ENCODE measurements at places on chromosomes 4 and X.

DNA sequence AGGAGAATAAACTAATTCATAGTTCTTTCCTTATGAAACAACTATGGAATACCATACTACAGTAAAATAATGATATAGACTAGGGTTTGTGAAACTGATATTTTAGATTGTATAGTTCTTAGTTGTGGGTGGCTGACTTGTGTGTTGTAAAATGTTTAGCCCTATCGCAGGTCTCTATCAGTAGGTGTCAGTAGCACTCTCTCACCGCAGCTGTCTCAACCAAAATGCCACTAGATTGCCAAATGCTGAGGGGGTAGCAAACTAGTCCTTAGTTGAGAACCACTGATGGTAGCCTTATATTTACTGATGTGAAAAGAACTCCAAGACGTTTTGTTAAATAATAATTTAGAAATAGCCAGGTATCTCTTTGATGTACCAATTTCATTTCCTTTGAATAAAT, 48.1 kb downstream of the RHOXF2B start:
- no peak for DNase-seq
- no peak overlapping the region for H3K27ac ChIP-seq
- H3K27me3 ChIP-seq = no peaks in the 10 kb centered on the region
- H3K4me1 ChIP-seq = peaks cover 4% of the 10 kb centered on the region

GRCh38 chr4:93841803-93842345, 13.3 kb downstream of the ATOH1 start:
- H3K27ac ChIP-seq = no peak overlapping the region
- H3K36me3 ChIP-seq = no peaks in the 10 kb centered on the region
- no peak overlapping the region for H3K4me3 ChIP-seq

GRCh38 chr4:70313736-70314135, 21.0 kb upstream of the CABS1 start:
- H3K4me1 ChIP-seq = no peaks in the 10 kb centered on the region
- DNase-seq = no peak
- H3K27me3 ChIP-seq = no peaks in the 10 kb centered on the region
- no peak overlapping the region for H3K27ac ChIP-seq

DNA sequence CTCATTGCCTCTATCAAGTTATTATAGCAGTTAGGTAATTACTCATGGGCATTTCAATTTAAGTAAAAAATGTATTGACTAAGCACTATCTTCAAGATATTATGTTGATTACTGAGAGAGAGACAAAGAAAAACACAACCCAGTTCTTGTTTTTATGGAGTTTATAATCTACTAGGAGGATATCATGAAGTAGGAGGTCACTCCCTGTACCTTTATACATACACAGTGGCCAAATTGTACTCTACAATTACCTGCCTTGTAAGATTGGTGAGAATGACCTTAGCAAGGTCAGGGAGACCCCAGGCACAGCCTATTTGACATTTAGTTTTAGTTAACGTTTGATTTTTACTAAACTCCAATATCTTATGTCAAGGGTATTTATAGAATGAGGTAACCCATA, 5.5 kb downstream of the HPGD start:
- H3K27ac ChIP-seq = no peak overlapping the region
- no peak for DNase-seq
- H3K27me3 ChIP-seq = peaks cover 3% of the 10 kb centered on the region
- H3K4me1 ChIP-seq = peaks cover 4% of the 10 kb centered on the region

GRCh38 chrX:136227074-136227473, 24.1 kb downstream of the MAP7D3 start:
- H3K4me1 ChIP-seq = peaks cover 16% of the 10 kb centered on the region
- H3K27ac ChIP-seq = no peak overlapping the region
- no peak overlapping the region for H3K4me3 ChIP-seq
- no peak for DNase-seq
- H3K27me3 ChIP-seq = no peaks in the 10 kb centered on the region

DNA sequence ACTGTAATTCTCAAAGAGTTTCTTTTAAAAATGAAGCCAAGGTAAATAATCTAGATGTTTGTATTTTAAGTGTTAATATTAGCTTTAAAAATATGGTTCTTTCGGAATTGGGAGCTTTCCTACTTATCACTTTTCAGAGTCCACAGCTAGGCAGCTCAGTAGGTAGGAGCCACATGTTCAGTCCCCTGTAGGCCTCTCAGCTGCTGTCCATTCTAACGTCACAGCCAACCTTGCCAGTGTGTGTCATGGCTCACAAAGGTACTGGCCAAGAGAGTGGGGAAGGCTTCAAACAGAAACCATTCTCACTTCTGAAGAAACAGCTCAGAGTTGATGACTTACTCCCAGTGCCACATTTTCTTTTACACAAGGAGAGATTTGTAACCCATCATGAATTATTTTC, 50.0 kb upstream of the BRS3 start:
- H3K36me3 ChIP-seq = no peaks in the 10 kb centered on the region
- H3K27me3 ChIP-seq = no peaks in the 10 kb centered on the region
- H3K27ac ChIP-seq = no peak overlapping the region
- H3K4me1 ChIP-seq = no peaks in the 10 kb centered on the region
- H3K4me3 ChIP-seq = no peak overlapping the region

DNA sequence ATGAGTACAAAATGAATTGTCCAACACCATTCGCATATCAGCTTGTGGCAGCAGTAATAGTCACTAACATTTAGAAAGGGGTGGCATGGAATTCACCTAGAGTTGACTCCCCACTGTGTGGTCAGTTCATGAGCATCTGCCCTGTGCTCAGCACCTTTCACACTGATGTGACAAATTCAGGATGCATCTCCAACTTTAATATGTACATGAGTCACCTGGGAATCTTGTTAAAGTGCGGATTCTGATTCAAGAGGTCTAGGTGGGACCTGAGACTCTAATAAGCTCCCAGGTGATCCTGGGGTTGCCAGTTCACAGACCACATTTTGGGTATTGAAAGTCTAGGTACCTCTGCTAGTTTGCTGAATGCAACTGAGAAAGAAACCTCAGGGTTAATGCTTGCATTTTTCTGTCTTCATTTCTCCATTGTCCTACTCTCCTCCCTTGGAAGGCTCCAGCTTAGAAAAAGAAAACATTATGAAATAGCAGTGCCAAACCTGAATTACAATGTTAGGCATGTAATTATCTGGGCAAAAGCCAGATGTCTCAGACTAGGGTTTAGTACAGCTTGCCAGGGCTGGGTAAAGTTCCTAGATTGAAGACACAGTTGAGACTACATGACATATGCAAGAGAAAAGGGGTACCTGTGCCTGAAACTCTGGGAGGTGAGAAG, 32.7 kb downstream of the TMSB4X start:
- peaks cover 5% of the 10 kb centered on the region for H3K27me3 ChIP-seq
- no peaks in the 10 kb centered on the region for H3K36me3 ChIP-seq
- H3K27ac ChIP-seq = no peak overlapping the region
- no peak for DNase-seq

DNA sequence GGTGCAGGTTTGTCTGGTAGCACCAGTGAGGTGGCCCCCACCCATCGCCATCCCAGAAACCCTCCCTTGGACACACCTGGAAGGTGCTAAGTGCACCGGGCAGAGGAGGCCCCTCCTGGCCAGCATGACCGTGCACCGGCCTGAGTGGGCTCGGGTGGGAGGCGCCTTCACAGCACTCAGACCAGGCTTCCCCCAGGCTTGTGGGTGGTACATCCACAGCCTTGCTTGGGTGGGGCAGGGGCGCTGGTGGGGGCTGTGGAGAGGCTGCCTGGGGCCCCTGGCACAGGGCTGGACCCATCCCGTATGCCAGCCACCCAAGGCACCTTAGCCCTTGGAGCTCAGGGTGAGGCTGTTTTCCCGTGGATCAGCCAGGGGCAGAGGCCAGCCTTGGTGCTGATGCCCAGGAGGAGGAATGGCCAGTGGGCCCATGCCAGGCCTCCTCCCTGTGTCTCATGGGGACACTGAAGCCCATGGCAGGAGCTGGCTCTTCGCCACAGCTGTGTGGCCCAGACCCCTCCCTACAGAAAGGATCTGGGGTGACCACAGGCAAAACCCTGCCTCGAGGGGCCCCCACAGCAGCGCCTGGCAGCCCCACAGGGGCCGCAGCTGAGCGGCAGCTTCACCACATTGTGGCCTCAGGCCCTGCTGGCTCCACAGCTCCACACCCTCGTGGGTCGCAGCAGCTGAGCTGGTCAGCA, 21.4 kb downstream of the NKX1-1 start:
- H3K36me3 ChIP-seq = peaks cover 2% of the 10 kb centered on the region
- H3K4me1 ChIP-seq = no peaks in the 10 kb centered on the region
- no peaks in the 10 kb centered on the region for H3K27me3 ChIP-seq
- no peak overlapping the region for H3K27ac ChIP-seq

- H3K36me3 ChIP-seq = no peaks in the 10 kb centered on the region
- no peak overlapping the region for H3K27ac ChIP-seq
- H3K4me1 ChIP-seq = no peaks in the 10 kb centered on the region
- no peaks in the 10 kb centered on the region for H3K27me3 ChIP-seq
Measured at GRCh38 chr4:184924516-184924915, 93.8 kb upstream of the HELT start.

DNA sequence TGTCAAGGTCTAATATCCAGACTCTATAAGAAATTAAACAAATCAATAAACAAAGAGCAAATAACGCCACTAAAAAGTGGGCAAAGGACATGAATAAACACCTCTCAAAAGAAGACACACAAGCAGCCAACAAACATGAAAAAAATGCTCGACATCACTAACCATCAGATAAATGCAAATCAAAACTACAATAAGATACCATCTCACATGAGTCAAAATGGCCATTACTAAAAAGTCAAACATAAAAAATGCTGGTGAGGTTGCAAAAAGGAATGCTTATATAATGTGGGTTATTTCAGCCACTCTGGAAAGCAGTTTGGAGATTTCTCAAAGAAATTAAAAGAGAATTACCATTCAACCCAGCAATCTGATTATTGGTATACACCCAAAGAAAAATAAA, 481.1 kb downstream of the STPG2 start:
- no peak for DNase-seq
- H3K4me1 ChIP-seq = no peaks in the 10 kb centered on the region
- H3K4me3 ChIP-seq = no peak overlapping the region
- no peak overlapping the region for H3K27ac ChIP-seq

DNA sequence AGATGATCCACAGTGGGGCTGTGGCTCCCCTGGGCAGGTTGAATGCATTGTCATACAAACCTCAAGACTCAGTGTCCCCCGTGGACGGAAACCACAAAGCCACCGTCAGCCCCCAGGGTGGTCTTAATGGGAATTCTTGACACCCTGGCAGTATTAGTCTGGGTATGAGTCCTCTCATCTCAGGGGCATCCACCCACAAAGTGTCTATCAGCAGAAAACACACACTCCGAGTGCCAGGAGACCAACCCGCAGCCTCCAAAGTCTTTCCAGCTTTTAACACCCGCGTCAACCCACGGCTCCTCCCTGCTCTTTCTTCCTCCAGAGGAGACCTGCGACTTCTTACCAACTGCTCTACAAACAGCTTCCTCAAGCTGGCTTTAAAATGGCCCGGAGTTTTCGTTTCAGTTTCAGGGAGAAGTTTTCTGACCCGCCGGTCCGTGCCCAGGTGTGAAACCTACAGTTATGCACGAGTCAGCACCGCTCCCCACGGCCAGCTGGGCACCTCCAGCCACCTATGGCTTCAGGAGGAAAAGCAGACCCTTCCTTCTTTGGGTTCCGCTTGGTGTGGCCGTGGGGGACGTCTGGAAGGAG, 14.4 kb upstream of the ASMTL start:
- peak overlapping the region; percentile 69 for H3K27ac ChIP-seq
- peak; percentile 90 for DNase-seq
- peaks cover 95% of the 10 kb centered on the region for H3K4me1 ChIP-seq
- H3K27me3 ChIP-seq = no peaks in the 10 kb centered on the region

DNA sequence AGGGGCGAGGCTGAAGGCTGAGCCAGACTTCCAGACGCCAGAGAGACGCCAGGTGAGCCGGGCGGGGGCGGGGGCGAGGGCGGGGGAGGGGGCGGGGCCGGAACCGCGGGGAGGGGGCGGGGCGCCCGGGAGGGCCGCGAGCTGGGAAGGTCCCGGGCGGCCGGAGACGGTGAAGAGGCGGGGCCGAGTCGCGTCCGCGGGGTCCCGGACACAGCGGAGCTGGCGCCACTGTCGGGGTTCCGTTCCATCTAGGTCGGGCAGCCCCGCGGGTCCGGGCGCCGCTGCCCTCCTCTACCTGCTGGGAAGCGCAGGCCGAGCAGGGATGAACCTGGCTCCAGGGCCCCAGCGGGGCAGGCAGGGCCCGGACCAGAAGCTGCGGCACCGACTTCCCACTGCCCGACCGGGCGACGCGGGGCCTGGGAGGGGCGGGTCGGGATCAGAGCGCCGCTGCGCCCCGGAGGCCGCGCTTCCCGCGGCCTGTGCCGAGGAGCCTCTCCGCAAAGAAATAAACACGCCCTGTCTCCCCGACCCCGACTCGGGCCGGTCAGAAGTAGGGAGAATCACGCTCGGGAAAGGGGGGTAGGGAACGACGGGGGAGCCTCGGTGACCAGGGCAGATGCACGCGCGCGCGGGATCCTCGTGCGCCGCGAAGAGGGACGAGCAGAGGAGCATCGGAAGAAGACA, 10.6 kb downstream of the HMX1 start:
- H3K27me3 ChIP-seq = peaks cover 83% of the 10 kb centered on the region
- H3K36me3 ChIP-seq = no peaks in the 10 kb centered on the region
- H3K27ac ChIP-seq = no peak overlapping the region
- H3K4me1 ChIP-seq = no peaks in the 10 kb centered on the region
- H3K4me3 ChIP-seq = no peak overlapping the region

GRCh38 chr4:106978046-106978774, 57.9 kb downstream of the DKK2 start:
- no peak for DNase-seq
- H3K27ac ChIP-seq = no peak overlapping the region
- no peaks in the 10 kb centered on the region for H3K4me1 ChIP-seq

DNA sequence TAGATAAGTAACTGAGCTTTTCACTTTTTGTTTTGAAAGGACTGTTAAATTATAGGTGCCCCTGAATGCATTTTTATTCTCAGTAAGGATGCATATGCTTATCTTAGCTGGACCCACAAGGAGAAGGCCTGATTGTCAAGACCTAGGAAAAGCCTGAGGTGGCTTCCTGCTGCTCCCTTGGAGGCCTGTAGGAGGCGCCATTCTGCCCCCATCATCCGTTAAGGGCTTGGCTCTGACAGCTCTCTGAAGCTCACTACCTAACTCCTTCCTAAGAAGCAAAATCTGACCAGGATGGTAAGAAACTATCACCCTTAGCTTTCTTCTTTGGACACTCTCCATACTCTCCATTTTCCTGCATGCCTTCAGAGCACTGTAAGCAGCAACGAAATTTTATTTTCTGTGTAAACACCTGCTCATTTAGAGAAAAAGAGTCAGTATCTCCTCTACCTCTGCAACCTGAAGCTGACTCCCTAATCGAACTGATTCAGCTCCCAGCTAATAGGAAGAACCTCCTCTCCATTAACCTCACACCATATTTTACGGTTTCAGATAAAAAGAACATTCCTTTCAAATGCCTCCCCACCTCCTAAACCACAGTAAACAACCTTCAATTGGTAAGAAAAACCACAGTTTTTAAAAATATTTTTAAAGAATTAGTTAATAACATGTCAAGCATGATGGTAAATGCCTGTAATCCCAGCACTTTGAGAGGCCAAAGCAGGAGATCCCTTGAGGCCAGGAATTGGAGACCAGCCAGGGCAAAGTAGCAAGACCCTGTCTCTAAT, 73.4 kb upstream of the EDNRA start:
- DNase-seq = no peak
- H3K36me3 ChIP-seq = no peaks in the 10 kb centered on the region
- H3K4me1 ChIP-seq = no peaks in the 10 kb centered on the region
- no peaks in the 10 kb centered on the region for H3K27me3 ChIP-seq
- no peak overlapping the region for H3K4me3 ChIP-seq

All from B cell (primary cell).